ENCODE measurements at places on chromosomes 4 and X.

DNA sequence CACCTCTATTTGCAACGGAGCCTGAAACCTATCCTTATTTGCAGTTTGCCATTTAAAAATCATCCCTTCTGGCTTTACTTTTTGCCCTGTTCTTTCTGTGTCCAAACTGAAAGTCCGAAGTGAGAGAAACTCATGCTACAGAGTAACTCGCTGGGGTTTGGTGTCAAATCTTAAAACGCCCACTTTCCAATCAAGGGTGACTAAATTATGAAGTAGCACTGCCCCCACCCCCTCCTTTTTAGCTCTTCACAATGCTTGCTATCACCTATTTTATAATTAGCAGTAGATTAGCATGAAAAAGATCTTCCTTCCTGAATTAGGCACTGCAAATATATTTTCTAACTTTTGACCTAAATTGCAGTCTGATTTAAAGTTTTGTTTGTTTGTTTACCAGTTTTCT is 52.5 kb downstream of the VGLL1 start:
- DNase-seq, result no peak

DNA sequence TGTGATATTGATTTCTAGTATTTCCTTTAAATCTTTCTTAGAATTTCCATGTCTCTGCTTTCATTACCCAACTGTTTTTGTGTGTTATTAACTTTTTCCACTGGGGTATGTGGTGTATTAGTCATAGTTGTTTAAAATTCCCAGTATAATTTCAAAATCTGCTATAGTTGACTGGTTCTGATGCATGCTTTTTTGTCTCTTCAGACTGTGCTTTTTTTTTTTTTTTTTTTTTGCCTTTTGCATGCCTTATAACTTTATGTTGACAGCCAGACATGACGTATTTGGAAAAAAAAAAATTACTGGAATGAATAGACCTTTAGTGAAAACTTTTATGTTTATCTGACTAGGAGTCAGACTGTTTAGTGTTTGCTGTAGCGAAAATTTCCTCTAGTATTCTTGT is 580.4 kb downstream of the ANKRD50 start:
- DNase-seq, result no peak

DNA sequence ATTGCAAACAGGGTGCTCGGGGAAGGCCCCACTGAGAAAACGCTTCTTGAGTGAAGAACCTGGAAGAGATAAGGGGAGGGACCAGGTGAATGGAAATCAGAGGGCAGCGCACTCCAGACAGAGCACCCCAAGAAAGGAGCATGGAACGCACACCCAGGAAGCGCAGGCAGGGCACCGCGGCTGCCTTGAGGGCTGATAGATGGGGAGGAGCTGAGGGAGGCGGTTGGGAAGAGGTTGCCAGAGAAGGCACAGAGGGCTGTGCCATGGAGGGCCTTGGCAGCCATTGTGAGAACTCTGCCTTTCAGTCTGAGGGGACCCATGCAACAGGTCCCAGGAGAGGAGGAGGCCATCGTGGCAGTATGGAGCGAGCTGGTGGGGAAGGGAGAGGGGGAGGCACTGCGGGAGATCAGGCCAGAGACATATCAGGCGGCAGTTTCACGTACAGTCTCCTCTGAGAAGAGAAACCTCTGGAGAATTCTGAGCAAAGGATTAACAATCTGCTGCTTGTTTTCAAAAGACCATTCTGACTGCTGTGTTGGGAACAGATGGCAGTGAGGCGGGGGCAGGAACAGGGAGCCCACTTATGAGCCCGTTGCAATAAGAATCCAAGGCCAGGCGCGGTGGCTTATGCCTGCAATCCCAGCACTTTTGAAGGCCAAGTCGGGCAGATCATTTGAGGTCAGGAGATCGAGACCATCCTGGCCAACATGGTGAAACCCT is 83.7 kb downstream of the PCYT1B start:
- DNase-seq, result no peak

DNA sequence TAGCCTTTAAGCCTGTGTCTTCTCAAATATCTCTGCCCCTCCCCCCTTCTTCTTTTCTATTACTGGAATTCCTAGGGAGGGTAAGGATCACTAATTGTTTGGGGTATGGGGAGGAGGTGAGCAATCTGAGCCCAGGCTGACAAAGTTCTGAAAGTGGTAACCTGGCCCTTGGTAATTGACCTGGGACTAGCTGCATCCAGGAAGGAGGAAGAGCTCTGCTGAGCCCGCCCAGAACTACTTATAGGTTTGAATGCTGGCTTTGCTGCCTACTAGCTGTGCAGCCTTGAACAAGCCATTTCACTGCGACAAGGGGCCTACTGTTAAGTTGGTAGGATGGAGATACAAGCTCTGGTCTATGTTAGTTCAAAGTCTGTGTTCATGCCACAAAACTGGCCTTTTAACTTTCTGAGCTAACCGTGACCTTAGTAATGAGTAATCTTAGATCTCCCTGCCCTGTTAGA is 37.8 kb downstream of the DGKK start:
- no peak for DNase-seq

DNA sequence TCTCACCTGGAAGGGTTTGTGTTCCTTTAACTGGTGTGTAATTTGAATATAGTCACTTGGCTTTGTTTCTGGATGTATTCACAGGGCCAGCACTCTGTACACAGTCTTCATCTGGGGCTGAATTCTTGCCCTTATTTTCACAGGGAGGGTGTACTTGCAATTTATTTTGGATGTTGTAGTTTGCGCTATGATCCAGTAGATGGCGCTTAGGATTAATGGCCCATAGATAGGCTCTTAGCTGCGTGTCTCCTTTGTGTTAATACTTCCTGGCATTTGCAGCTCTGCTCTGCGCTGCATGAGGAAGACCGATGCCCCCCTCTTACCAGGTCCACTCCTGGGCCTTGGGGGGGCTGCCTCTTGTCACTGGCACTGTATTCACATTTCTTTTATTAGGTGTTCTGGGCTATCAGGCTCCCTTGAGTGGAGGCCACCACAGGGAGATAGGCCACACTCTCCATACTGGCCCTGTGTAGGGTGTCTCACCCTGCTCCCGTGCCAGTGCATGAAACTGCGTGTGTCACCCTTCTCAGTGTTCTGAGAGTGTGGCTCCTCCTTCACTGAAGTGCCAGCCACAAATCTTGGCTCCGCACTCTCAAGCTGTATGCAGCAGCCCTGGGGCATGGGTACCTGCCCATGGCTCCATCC is 562.2 kb downstream of the ZIC3 start:
- DNase-seq, result no peak

DNA sequence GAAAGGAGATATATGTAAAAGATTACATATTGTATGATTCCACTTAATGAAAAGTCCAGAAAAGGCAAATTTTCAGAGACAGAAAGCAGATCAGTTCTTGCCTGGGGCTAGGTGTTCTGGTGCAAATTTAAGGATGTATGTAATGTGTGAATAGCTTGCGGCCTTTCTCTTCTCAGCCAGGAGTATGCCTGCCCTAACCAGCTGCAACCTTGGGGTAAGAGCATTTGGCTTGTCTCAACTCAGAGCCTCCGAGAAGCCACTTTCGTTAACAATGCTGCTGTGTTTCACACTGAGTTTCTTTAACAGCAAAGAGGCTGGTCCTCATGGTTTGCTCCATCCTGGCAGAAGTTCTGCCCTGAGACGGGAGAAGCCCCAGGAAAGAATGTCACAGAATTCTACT is 102.7 kb downstream of the SPCS3 start:
- DNase-seq, result no peak

Measured in activated T-cell treated with anti-CD3 and anti-CD28 coated beads for 1 hour (primary cell).